ENCODE measurements at places on chromosomes 3 and 15.

DNA sequence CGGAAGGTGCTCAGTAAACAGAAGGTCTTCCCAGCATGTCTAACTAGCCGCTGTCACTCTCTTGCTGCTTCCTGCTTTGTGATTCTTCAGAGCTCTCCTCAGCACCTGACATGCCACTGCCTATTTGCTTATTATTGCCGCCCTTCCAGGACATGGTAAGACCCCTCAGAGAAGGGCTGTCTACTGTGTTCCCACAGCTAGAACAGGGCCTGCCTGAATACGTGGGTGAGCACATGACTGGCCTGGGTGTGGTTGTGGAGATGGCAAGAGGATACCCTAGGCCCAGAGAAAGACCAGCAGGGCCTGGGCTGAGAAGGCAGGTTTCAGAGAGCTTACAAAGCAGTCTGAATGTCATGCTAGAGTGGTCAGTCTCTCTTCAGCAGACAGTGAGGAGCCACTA lies 2.4 kb upstream of the EPHB1 start:
- no peak for DNase-seq

DNA sequence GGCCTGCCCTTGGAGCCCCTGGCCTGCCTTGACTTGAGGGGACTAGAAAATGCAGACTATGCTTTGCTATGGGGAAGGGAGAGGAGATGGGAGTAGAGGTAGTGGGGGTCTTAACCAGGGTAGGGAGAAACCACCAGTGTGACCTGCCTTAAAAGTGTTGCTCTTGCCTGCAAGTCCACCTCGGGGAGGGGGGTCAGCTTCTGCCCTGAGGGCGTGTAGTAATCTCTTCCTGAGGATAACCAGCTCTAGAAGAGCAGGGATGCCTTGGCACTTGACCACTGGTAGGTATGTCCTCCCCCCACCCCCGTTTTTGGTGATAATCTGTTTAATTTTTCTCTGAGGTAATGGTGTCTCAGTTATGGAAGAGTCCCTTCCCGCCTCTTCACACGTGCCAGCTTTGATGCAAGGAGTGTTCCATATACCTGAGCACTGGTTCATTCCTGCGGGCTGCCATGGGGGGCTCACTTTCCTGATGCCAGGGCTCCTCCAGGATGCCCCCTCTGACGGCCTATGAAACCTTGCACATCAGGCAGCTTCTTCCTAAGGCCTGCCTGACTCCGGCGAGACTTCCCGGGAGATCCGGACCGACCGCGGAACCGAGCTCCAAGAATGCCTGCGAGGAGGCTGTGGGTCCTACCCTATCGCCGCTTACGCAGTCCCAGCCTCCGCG lies 780 bp upstream of the P4HTM start:
- no peak for DNase-seq

DNA sequence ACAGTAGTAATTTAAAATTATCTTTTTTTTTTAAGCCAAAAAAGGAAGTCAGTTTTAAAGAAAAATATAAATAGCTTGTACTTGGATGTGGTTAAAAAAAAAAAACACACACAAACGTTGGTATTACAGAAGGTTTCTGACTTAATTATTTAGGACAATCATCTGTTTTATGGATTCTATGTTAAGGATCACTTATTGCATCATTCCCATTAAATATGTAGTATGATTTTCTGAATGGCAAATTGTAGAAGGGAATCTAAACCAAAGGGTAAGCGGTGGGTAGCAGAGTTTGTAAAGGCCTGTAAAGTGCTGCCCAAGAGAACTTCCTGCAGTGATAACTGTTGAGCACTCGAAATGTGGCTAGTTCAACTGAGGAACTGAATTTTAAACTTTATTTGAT lies 8.0 kb downstream of the SENP2 start:
- no peak for DNase-seq

DNA sequence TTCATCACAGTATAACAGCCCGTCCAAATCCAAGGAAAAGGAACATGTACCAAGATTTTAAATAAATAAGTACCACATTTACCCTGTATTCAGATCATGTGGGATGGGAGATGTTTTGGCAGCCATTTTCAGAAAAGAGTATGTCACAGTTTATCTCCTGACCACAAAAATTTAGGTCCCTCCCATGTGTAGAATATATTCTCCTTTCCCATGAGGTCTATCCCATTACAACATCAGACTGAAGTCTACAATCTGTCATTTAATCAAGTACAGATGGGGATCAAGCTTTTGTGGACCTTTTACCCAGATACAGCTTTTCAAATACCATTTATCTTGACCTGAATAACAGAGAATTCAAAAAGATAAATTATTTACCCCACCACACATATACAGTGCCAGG lies 444.5 kb downstream of the PLOD2 start:
- no peak for DNase-seq

DNA sequence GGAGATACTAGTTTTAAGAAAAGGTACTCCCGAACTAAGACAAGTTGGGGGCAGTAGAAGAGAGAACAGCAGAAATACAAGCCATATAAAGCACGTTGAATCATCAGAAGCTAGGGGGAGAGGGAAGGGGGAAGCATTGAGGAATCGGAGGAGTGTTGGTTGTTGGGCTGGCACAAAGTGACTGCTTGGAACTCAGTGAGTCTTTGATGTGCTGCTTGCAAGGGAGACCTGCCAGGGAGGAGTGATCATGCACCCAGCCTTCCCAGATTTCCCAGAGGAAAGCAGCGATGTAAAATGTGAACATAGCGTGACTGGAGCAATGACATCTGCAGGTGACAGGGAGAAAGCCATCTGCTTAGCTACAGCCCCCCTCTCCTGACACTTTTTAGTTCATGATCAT lies 192.4 kb upstream of the IL12A start:
- no peak for DNase-seq

DNA sequence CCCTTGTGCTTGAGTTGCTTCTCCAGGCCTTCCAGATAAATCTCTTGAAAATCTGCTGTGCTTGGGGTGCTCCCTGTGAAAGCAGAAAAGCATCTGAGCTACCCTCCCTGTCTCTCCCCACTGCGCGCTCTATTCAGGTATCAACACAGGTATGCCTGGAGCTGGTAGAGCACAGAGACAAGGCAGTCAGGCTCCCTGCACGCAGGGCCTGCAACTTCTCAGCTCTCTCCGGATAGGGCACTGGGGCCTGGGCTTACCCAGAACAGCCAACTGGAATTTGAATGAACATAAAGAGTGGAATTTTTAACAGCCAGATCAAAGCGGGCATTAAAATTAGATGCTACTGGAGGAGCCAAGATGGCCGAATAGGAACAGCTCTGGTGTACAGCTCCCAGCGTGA lies 183.6 kb downstream of the XXYLT1 start:
- DNase-seq = no peak

GRCh38 chr3:132245552-132246142 lies 71.6 kb upstream of the ACP3 start:
- DNase-seq = no peak

DNA sequence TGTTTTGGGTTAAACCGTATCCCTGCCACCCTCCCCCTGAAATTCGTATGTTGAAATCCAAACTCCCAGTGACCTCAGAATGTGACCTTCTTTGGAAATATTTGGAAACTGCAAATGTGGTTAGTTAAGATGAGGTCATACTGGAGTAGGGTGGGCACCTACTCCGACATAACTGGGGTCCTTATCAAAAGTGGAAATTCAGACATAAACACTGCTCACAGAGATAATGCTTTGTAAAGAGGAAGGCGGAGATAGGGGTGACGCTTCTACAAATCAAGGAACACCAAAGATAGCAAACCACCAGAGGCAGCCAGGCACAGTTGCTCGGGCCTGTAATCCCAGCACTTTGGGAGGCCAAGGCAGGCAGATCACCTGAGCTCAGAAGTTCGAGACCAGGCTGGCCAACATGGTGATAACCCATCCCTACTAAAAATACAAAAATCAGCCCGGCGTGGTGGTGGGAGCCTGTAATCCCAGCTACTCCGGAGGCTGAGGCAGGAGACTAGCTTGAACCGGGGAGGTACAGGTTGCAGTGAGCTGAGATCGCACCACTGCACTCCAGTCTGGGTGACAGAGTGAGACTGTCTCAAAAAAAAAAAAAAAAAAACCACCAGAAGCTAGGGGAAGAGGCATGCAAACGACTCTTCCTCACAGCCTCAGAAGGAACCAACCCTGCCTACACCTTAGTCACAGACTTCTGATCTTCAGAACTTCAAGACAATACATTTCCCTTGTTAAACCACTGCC lies 51.1 kb upstream of the CHD2 start:
- no peak for DNase-seq

DNA sequence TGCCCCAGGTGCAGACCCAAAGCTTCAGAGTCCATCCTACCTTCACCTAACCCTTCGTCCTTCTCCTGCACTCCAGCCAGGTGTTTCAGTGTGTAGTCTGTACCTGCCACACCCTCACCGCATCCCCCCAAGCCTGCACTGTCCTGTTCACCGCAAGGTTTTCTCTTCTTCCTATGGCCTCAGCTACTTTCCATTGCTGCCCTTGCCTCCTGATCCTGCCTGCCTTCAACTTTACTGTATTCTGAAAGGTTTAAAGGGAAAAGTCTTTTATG lies 9.3 kb downstream of the GPR160 start:
- DNase-seq = no peak

DNA sequence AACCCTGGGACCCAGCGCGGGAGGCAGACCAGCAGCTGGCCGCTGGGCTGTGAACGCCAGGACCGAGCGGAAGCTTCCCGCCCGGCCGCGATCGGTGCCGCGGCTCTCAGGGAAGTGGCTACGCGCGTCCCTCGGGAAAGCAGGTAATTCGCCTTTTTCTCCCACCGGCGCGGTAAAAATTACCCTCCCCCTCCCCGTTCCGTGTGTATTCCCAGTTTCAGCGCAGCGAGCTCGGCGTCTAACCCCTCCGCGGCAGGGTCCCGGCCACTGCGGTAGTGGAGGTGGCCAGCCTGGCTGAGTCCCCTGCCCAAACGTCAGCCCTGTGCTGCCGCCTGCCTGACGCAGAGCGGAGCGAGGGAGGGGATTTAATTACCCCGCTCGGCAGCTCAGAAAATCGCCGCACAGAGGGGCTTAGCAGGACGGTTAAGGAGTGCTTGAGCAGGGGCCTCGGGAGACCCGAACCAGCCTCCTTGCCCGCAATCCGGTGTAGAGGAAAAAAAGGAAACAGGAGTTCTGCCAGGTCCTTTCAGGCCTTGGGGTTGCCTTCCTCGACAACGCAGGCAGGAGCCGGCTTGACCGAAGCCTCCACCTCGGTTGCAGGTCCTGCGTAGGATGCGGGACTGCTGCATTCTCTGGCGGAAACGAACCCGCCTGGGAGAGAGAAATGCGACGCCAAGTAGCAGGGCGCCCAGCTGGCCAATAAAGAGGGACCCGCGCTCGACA lies 2.9 kb downstream of the GATA2 start:
- no peak for DNase-seq

- no peak for DNase-seq
These were observed 324.6 kb upstream of the PROK2 start for GRCh38 chr3:72109327-72110259.

DNA sequence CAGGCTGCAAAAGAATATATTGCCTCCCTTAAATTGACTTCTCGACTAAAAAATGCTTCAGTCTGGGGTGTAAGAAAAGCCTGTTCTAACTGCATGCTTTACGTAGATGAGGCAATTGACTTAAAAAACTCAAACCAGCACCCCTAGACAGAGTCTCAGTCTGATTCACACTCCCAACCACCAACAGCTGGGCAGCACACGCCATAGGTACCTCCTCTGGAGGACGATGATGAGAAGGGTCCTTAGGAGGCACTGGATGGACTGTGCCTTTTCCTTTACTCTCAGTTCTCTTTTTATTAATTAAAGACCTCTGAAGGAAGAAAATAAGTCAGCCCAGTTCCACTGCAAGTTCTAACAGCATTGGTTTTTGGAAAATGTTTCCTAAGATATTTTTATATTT lies 175.0 kb downstream of the PDZRN3 start:
- no peak for DNase-seq

GRCh38 chr15:95290176-95290974 lies 1040.1 kb upstream of the NR2F2 start:
- DNase-seq = no peak

DNA sequence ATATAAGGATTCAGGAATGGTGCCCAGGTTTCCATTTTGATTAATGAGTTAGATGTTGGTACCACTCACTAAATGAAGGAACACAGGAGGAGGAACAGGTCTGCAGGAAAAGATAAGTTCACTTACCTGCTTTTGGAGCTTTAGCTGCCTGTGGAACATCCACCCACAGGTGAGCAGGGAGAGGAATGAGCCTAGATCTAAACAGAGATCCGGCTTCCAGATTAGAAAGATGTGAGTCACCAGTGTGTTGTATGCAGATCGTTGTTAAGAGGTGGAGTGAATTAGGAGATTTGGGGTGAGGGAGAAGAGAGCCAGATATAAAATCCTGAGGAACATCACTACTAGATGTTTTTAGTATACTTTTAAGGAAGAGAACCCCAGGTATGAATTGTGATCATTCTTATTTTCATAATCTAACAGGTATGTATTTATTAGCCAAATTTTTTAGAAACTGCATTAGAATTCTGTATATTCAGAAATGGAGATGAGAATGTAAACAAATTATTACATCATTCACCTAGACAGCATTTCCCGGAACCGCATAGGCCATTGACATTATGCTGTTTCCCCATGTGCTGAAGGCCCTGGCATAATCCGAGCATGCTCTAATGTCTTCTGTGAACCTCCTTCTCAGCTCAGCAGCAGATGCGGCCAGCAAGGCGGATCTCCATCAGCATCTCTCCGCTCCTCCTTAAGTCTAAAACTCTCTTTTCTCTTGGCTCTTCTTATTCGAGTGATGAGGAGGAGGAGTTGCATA lies 118.2 kb downstream of the KLHL25 start:
- DNase-seq = no peak
